Cardiac septum (tissue), 1 donor: ENCODE measurements at places on chromosomes 7 and 10. TPM values are rescaled to one million over a fixed set of nuclear protein-coding genes. Genes with fewer than 3 reads are reported as not detected.

- DNase-seq = no peak
These were observed 120.3 kb upstream of the PTPRZ1 start for GRCh38 chr7:121752706-121753105.

The HHEX gene
- total RNA-seq = 4.4 TPM

- no peak for DNase-seq
These were observed 38.2 kb upstream of the BET1 start for GRCh38 chr7:94042381-94042780.

- DNase-seq = no peak
These were observed 126.0 kb downstream of the AASS start for GRCh38 chr7:122018032-122018431.

The CRPPA gene
- 7.3 TPM for total RNA-seq

DNA sequence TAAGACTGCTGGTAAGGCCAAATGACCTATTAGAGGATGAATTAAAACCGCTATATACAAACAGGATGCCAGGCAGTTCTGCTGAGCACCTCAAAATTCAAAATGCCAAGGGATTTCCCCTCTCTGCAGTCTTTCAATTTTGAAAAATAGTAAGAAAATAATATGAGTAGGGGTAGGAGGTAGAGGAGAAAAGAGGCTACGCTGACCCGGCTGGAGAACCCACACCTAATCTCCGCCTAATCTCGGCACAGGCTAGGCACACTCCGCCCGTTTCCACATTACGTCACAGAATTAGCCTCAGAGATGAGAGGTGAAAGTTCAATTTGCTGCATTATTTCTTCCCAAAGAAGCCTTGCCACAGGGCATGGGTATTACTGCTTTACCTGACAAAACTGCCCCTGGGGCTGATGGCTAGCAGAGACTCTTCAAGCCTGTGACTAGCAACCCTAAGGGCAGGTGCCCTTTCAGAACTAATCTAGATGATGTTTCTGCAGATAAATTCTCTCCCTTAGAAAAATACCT lies 21.3 kb upstream of the SPOCK2 start:
- DNase-seq = no peak

The UNC5B gene
- 22.4 TPM for total RNA-seq

- DNase-seq = peak; percentile 5
These were observed 28.4 kb downstream of the CAMK1D start for GRCh38 chr10:12377658-12378290.

DNA sequence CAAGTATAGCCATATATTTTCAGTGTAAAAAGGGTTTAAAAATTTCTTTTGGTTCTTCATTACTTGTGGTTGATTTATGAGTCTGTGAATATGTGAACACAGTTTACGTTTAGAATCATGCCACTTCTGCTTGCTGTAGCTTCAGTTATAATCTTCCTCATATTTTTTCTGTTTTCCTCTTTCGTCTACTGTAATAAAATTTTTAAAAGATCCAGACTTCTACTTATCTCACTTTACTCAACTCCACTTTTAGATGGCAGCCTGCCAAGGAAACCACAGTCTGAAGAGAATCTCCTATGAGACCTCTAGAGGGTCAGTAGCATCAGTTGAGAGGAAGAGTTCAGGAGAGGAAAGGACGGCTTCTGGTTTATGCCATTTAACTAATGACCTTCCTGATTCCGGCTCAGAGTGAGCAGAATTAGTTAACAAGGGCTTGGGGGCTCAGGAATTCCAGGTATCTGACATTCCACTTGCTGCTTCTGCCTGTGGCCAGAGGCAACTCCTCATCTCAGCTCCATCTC lies 21.4 kb downstream of the CREB5 start:
- DNase-seq = no peak

The WNT2 gene
- total RNA-seq = 0.70 TPM
